ENCODE measurements at places on chromosomes 4 and X. TPM values are rescaled to one million over a fixed set of nuclear protein-coding genes. Genes with fewer than 3 reads are reported as not detected.

The CSAG3 gene
- total RNA-seq = 14.1 TPM

The IGSF1 gene
- 23.6 TPM for total RNA-seq

The CXCL8 gene
- total RNA-seq = not detected

The COX7B2 gene
- total RNA-seq = not detected

The CDKN2AIP gene
- total RNA-seq = 17.1 TPM

The DGKK gene
- total RNA-seq = 2.9 TPM

The DDX53 gene
- not detected for total RNA-seq

The LDB2 gene
- 62.4 TPM for total RNA-seq

The CLCN4 gene
- total RNA-seq = 8.9 TPM

The WDR45 gene
- total RNA-seq = 21.4 TPM

The ETNPPL gene
- 0.66 TPM for total RNA-seq

The HSPA4L gene
- 9.6 TPM for total RNA-seq

The GSX2 gene
- not detected for total RNA-seq

The IBSP gene
- not detected for total RNA-seq

The SPANXN1 gene
- not detected for total RNA-seq

The MAGEC1 gene
- total RNA-seq = not detected

Data from WTC11 (cell line).